ENCODE measurements at places on chromosomes 5 and 9.

DNA sequence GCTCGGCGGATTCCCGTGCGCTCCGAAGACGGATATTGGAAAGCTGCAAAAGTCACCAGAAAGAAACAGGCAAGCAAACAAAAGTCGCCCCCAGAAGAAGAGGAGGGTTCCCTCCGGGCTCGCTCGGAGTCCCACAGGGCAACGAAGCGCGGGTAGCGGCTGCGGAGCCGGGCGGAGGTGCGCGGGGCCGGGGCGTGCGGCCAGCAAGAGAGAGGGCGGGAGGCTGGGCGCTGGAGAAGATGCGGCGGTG, at the start of gene FBN2:
FBN2 (minus strand) TSS at position 246 of the 250 bp plus-strand sequence. CDS start 642 bp downstream, outside the sequence.
- H3K4me1 ChIP-seq, result peaks cover 20% of the 10 kb centered on the region
- H3K27ac ChIP-seq, result peak within 1 kb of the TSS; percentile 61
- no peak for DNase-seq
- H3K36me3 ChIP-seq, result peaks cover 1% of the 10 kb centered on the region

- H3K27ac ChIP-seq, result no peak overlapping the region
- H3K4me1 ChIP-seq, result no peaks in the 10 kb centered on the region
- no peaks in the 10 kb centered on the region for H3K36me3 ChIP-seq
- no peak overlapping the region for H3K4me3 ChIP-seq
- DNase-seq, result no peak
- no peaks in the 10 kb centered on the region for H3K27me3 ChIP-seq
Measured at GRCh38 chr5:3187771-3188425, 407.7 kb upstream of the IRX1 start.

DNA sequence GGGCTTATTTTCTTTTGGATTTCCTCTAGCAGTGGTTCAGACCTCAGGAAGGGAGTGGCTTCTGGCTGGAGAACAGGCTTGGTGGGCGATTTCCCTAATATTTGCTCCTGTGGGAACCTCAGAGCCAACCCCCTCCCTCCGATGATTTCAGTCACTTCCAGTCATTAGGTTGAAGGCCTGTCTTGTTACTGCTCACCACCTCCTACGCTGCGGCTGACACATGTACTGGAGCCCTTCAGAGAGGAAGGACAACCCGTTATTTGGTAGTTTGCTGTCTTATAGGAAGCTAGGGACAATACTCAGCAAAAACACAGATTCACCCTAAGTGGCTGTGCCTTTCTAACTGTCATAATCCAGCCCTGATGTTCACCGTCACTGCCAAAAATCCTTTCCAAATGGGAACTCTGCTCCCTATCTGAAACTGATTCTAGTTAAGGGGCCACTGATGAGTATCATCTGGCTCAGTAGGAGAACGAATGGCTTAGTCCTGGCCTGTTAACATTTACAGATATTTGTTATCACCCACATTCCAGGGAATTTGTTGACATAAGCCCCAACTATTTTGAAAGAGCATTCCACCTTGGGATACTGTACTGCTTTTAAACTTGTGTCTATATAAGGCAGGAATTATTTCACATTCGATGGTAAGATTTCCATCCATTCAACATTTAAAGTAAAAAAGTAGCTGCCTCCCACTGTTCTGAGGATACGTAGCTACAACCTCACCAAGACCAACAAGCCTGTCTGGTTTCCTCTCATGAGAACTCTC, 29.3 kb upstream of the ANKH start:
- no peaks in the 10 kb centered on the region for H3K27me3 ChIP-seq
- no peak overlapping the region for H3K27ac ChIP-seq
- DNase-seq, result no peak
- H3K36me3 ChIP-seq, result no peaks in the 10 kb centered on the region
- no peak overlapping the region for H3K4me3 ChIP-seq
- H3K4me1 ChIP-seq, result peaks cover 10% of the 10 kb centered on the region

- no peaks in the 10 kb centered on the region for H3K27me3 ChIP-seq
- peak within 1 kb of the TSS; percentile 96 for H3K27ac ChIP-seq
- H3K4me1 ChIP-seq, result peaks cover 34% of the 10 kb centered on the region
- no peaks in the 10 kb centered on the region for H3K36me3 ChIP-seq
Measured at GRCh38 chr9:111895996-111896941, at the start of gene UGCG. UGCG (plus strand) TSS chr9:111896814; CDS start chr9:111897216, 402 bp downstream.

GRCh38 chr5:128228008-128228407, 144.4 kb downstream of the SLC12A2 start:
- no peaks in the 10 kb centered on the region for H3K27me3 ChIP-seq
- H3K4me1 ChIP-seq, result peaks cover 9% of the 10 kb centered on the region
- H3K36me3 ChIP-seq, result no peaks in the 10 kb centered on the region
